Dermis microvascular lymphatic vessel endothelial cell (primary cell): ENCODE measurements at places on chromosomes 13 and 19.

GRCh38 chr13:94309997-94310855, 169.3 kb downstream of the DCT start:
- DNase-seq = peak; percentile 93

- DNase-seq = no peak
Measured at GRCh38 chr13:54647275-54647674, 1618.7 kb downstream of the OLFM4 start.

DNA sequence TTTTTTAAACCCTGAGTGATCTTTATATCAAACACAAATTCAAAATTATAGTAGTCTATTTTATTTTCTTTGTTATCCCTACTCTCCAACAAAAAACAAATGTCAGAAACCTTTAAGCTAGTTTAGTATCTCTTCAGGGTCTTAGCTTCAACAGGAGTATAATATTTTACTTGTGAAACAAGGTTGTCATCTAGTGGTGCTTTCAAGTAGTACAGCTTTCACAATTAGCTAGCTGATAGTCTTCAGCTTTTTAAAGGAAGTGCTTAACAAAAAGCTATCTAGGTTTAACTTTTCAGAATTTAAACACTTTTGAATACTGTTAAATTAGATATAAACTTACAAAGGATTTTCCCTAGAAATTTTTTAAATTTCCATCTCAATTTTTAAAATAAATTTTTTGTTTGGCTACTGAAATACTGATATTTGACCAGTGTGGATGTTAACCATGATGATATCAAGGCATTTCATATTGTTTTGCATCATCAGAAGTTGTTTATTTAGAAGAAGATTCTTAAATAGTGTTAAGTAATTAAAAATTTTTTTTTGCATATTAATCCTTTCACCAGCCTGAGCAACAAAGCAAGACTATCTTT, 34.2 kb downstream of the TDRD3 start:
- DNase-seq = peak; percentile 69

- no peak for DNase-seq
Measured at GRCh38 chr13:21450936-21451335, 8.2 kb downstream of the ZDHHC20 start.

DNA sequence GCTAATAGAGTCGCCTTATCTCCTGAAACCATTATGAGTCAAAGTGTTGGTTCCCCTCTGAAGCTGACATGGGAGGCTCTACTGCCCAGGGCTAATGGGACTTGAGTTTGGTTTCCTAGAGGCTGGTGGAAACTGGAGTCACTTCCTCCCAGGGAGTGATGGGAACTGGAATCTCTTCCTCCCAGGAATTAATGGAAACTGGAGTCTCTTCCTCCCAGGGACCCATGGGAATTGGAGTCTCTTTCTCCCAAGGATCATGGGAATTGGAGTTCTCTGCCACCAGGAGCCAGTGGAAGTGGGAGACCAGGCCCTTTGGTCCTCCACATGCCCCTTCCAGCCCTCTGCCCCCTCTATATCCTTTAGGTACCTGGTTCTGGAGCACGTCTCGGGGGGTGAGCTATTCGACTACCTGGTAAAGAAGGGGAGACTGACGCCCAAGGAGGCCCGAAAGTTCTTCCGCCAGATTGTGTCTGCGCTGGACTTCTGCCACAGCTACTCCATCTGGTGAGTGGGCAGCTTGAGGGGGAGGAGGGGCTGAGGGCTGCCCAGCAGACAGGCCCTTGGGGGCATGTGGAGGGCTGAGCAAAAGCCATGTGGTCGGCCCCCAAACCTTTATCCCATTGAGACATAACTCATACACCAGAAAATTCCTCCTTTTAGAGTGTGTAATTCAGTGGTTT, 5.5 kb downstream of the BRSK1 start:
- no peak for DNase-seq

DNA sequence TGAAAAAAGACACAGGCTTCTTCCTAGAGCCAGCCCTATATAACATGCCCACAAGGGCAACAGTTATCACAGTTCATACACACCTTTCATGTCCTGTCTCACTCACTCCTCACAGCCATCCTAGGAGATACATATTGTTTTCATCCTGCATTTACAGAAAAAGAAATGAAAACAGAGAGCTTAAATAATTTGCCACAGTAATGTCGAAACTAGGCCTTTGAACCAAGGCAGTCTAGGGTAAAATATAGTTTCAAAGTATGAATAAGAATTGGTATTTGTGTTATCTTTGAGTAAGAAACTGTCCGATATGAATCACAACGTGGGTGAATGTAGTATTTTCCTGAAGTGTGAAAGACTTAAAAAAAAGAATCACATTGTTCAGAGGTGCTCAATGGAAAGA, 26.8 kb downstream of the CLDN10 start:
- no peak for DNase-seq

GRCh38 chr13:113021391-113021790, 52.4 kb downstream of the MCF2L start:
- no peak for DNase-seq

DNA sequence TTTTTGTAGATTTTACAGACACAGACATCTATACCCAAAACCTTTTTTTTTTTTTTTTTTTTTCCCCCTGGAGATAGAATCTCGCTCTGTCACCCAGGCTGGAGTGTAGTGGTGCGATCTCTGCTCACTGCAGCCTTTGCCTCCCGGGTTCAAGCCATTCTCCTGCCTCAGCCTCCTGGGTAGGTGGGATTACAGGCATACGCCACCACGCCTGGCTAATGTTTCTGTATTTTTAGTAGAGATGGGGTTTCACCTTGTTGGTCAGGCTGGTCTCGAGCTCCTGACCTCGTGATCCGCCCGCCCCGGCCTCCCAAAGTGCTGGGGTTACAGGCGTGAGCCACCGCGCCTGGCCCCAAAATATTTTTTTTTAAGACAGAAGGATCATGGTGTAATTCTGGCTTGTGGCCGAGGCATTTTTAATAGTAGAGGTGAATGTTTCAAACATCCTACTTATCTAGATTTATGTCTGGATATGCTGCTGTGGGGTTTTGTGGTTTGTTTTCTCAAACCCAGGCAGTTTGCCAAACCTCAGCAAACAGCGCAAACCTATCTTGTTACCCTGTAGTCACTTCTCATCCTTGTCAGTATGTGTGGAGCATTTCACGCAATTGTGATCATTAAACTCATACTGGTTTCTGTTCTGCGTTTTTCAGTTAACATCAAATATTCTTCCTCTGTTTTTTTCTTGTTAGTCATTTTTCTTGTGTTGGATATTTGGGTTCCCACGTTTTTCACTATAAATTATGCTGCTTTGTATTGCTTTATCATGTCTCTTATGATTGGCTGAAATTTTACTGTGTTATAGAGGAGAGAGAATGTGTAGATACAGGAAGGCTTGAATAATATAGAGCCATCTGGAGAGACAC, 36.2 kb upstream of the GARRE1 start:
- peak; percentile 69 for DNase-seq

DNA sequence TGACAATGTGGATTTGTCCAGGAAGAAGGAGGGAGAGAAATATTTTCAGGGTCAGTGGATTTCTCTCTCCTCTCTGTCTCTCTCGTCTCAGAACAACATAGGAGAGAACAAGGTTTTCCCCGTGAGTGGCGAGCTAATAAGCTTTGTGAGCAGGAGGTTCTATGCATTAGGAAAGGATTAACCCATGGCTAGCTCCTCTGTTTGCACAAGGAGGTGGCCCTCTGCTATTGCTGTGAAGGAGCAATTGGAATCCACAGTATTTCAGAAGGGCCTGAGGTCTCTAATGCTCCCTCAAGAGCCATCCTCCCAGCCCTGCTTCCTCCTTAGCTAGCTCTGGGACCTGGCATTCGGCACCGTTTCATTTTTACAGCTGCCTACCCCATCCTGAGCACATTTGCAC, 288.9 kb upstream of the MAB21L1 start:
- no peak for DNase-seq

- DNase-seq = peak; percentile 96
Measured at GRCh38 chr13:89891416-89891815, 1456.1 kb upstream of the MIR17HG start.

DNA sequence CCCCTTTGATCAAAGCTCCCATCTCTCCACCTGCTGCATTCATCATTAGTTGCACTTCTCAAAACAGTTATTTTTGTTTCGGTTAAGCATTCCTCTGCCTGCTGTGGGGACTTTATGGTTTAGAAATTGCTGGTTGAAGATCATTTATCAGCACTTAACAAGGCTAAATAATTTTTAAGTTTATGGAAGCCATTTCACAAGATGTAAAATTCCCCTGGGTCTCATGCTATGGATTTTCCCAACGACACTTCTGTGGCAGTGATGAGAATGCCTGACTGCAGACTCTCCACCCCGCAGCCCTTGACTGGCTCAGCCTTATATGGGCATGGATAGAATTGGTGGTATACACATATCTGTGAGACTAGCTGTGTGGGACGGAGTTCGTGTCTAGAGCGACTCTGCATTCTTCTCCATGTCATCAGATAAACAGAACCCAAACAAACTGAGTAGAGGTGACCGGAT, 52.8 kb downstream of the COL4A2 start:
- no peak for DNase-seq

DNA sequence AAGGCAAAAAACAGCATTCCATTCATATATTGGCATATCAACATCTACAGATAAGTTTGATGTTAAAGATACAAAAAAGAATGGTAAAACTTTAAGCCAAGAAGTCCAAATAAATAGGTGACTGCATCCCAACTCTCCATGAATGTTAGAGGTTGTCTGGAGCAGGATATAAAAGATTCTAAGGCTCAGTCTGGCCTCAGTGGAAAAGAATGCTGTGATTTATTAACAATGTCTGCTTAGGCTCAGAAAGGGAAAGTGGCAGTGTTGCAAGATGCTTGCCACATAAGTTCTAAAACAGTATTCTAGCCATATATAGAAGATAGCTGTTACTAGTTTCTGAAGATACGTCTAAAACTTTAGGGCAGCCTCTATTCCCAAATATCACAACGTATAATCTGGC, 179.8 kb upstream of the NBEA start:
- DNase-seq = no peak

- DNase-seq = no peak
Measured at GRCh38 chr19:46617601-46618000, 7.3 kb downstream of the PTGIR start.

DNA sequence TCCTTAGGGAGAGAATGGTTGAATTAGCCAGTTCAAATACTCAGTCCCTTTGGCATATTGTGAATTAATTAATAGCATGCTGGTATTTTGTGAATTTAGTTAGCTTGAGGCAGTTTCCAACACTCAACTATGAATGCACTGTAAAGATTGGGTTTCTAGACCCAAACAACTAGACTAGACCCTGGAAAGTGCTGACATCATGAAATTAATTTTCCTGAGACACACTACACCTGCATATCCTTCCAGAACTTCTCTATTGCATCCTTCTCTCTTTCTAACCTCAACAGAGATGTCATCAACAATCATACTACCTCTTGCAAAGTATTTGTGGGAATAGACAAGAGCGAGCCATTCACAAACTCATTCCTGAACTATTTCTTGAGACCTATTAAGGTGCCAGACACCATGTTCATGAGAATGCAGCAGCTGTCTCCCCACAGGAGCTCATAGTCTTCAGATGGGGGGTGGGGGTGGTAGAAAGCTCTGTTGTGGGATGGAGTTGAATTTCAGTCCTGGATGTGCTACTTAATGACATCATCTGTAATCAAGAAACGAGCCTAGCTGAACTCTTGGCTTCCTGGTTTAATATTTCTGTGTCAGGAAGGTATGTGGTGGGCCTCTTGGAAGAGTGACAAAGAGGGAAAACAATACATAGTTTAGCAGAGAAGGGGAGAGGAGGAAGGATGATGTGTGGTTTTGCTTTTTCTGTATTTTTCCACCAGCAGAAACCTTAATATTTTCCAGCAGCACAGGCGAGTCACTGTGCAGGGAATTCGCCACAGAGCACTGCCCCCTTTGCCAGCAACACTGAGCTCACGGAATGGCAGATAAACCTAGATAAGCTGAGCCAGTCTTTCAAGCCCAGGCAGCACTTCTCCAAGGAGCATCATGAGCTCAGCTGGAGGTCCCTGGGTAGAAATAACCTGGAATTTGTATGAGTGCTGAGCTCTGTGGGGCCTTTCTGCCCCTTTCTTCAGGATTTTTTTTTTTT, 53.1 kb upstream of the CYSLTR2 start:
- DNase-seq = peak; percentile 93

DNA sequence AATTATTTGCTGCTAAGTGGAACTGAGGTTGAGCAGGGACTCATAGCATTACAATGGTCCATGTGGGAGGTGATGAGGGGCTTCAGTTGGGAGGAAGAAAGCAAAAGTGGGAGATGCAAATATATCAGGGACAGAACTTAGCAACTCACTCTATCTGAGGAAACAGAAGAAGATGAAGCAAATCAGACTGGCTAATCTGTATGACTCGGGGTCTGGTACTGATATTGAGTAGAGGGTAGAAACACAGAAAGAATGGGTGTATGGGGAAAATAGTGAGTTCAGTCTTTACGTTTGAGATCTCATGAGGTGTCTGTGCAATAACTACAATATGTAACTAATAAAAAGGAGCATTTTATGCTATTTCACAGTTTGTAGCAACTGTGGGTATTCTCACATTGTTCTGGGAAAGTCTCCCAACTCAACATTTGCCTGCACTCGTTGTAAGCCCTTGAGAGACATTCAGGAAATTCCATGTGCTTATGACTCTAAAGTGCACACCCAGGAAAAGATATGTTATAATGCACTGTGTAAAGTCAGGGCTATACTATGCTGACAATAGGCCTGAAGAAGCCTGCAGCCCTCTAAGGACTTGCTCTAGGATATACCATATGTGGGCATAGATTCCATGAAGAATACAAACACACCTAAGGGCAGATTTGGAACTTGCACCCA, 183.5 kb downstream of the SPRY2 start:
- no peak for DNase-seq

DNA sequence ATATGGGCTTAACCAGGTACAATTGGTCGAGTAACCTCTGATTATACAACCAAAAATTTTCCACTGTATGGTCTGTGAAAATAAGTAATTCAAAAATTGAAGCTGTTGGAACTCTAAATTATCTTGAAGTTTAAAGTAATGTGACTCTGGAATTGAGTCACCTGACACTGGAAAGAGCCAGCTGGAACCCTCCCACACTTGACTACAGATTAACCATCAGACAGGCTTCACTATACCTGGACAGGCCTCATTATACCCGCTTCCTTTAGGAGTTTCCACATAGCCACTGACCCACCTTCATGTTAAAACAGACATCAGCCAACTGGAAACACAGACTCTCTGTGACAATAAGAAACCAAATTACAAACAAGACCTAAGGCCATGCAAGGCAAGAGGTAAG, 1.3 kb downstream of the ZNF433 start:
- DNase-seq = no peak

- DNase-seq = no peak
Measured at GRCh38 chr13:92716749-92717148, 509.9 kb upstream of the GPC6 start.

DNA sequence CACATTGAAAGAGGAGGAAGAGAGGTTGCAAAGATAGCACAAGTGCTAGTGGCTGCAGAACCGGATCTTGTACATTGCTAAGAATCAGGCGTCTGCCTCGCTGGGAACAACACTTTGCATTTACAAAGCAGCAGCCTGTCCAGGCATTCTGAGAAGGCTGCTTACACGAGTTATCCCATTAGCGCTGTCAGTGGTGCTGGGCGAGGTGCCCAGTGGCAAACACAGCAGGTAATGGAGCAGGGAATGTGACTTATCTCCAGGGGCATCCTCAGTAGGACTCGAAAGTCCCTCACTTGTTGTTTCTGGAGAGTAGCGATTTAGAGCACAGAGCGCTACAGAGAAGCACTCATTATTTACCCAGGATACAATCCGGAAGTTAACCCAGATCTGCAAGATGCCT, 209.6 kb downstream of the OLFM4 start:
- DNase-seq = no peak
